Stimulated activated CD4-positive, alpha-beta T cell treated with anti-CD3 and anti-CD28 coated beads, Interleukin-1b, Interleukin-23, amount 100 ng/mL, for 1 hour (primary cell): ENCODE measurements at places on chromosomes 7 and 10.

DNA sequence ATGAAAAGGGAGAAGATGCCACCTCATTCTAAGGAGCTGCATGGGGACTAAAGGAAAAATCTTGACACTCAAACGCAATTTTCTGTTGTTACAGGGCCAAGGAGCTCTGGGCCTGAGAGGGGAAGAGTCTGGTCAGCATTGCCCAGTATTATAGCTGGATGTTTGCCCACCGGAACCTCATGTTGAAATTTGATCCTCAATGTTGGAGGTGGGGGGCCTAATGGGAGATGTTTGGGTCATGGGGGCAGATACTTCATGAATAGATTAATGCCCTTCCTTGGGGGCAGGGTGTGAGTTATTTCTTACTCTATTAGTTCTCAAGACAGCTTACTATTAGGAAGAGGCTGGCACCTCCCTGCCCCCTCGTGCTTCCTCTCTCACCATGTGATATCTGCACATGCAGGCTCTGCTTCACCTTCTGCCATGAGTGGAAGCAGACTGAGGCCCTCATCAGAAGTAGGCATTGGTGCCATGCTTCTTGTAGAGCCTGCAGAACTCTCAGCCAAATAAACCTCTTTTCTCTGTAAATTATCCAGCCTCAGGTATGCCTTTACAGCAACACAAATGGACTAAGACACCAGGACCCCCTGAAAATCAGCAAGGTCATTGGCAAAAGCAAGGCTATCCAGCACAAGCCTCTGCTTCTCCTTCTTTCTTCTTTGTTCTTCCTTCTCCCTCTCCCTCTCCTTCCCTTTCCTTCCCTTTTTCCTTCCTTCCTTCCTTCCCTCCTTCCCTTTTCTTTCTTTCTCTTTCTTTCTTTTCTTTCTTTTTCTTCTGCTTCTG, 15.1 kb downstream of the GCK start:
- no peak for DNase-seq

DNA sequence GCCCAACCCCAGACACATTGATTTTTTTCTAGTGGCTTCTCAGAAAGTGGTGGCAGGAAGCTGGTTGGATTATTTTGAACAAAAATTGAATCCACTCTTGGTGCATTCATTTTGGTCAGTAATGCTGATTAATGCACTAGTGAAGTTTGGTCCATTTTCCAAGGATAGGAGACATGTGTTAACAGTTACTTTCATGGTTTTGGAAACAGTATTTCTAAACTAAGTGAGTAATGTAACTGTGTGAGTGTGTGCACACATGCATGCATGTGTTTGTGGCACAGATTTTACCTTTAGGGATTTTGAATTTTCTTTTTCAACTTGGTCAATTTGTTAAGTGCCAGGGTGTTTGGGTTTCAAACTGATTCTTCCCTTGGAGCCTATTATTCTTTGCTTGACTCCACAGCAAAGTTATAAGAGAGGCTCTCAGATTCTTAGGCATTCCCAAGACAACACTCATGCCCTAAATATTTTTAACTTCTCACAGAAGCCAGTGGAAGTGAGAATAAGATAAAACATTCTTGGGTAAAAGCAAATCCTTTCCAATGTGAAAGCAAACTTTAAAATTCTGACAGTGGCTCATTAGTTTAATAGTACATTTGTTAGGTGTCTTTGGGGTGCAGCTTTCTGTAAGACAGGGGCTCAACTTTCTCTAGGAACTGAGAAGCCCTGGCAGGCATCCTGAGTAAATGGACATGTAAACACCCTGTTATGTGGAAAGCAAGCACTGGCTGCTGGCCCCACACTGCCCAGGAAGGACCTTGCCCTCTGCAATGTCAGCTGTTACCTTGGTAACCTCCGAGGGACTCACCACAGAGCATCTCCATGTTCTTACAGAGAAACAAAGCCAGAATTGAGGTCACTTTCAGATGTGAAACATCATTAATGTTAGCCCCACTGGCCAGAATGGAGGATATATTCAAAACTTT, 68.4 kb downstream of the ASAH2B start:
- no peak for DNase-seq

GRCh38 chr10:101485681-101486554, 102.1 kb downstream of the POLL start:
- no peak for DNase-seq

GRCh38 chr10:2891073-2891769, 176.1 kb upstream of the PFKP start:
- DNase-seq: no peak
